ENCODE measurements at places on chromosomes 3 and 15.

- DNase-seq, result no peak
These were observed 32.6 kb downstream of the ABCC5 start for GRCh38 chr3:183984749-183985729.

- DNase-seq, result no peak
These were observed 42.4 kb upstream of the KY start for GRCh38 chr3:134693226-134693625.

DNA sequence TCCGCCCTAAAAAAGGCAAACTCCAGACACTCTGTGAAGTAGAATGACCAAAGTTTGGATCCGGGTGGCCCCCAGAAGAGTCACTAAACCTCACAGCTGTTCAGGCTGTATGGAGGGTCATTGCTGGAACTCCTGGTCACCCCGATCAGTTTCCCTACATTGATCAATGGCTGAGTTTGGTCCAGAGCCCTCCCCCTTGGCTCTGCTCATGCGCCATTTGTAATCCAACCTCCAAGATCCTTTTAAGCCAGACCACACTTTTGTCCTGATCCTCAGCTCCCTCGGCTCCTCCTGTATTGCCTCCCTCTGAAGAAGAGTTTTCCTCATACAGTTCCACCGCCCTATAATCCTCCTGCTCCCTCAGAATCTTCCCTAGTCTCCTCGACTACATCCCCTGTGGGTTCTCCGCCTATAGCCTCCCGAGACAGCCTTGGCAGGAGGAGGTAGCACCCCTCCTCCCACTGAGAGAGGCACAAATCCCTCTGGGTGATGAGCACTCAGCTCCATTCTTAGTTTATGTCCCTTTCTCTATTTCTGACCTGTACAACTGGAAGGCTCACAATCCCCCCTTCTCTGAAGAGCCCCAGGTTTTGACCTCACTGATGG is 42.2 kb downstream of the ZBTB11 start:
- DNase-seq, result no peak

- no peak for DNase-seq
These were observed 288.3 kb downstream of the ULK4 start for GRCh38 chr3:41673650-41674049.

GRCh38 chr3:46559091-46559704 is 6.9 kb downstream of the LRRC2 start:
- no peak for DNase-seq

DNA sequence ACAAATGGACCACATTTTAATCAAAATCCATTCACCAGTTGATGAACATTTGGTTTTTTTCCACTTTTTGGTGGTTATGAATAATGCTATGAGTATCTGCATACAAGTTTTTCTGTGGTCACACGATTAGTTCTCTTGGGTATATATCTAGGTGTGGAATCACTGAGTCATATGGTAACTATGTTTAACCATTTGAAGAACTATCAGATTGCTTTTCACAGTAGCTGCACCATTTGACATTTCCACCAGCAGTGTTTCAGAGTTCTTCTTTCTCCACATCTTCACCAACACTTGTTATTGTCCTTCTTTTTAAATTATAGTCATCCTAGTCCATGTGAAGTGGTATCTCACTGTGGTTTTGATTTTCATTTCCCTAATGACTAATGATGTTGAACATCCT is 33.3 kb upstream of the ATG7 start:
- no peak for DNase-seq

GRCh38 chr3:31232055-31233025 is 300.4 kb upstream of the STT3B start:
- DNase-seq, result peak; percentile 97

DNA sequence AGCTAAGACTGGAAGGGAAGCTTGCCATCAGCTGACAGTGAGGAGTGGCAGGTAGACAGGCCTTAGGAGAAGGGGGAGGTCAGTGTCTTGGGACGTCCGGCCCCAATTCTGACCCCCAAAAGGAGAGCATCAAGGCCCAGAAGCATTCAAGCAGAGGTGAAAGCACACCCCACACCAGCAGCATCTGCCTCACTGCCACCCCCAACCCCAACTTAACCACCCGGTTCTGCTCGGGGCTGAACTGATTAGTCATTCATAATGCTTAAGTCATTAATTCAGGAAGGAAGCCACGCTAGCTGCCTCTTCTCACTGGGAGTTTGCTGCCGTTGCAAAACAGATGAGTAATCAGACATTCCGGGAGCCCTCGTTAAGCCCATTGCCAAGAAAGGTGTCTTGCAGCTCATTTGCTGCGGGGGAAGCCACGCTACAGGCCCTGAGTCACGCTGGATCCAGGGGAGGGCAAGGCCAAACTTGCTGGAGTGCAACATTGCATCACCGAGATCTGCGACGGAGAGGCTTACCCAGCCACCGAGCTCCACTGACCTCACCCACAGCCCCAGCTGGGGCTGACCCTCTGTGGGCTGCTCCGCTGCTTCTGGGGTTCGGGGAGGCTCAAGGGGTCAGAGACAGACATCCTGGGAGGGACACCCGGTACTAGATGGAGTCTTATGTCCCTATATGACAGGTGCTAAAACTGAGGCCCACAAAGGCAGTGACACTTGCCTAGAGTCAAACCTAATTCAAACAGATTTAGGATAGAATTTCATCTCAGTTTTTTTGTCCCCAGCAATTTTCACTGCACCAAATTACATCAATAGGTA is 46.4 kb upstream of the HES1 start:
- peak; percentile 98 for DNase-seq

DNA sequence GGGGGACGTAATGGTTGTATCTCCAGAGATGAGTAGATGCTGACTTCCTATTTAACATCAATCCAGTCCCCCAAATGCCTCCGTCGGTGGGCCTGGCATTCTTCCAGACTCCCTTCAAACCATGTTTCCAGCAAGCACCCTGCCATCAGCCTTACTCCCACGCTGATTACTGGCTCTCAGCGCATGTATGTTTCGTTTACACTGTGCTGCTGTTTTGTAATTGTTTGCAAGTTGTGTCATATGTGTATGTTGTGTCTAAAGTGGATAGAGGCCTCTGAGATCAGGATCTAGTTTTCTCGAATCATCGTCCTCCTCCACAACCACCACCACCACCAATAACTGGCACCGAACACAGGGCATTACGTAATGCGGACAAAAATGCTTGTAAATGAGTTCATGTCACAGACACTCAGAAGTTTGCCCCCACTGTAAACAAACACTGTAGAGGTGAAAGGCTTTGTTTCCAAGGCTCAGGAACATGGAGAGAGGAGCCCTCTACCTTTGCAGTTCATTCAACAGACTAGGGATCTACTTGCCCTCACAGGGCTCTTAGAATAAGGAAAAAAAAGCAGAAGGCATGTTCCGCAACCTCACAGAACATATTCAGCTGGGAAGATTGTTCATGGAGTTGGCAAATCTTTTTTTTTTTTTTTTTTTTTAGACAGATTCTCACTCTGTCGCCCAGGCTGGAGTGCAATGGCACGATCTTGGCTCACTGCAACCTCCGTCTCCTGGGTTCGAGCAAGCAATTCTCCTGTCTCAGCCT is 46.1 kb upstream of the SEMA4B start:
- no peak for DNase-seq

DNA sequence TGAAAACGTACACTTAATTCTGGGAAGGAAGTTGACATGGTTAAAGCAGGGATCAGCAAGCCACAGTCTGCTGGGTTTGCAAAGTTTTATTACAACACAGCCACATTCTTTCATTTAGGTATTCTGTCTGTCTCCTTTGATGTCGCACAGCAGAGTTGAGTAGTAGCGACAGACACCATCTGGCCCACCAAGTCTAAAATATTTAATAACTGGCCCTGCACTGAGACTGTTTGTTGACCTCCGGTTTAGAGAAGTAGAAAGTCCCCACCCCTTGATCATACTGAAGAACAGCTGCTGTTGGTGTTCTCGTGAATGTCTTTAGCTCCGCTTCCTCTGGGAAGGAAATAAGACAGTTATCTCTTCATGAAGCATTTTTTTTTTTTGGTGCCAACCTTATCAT is 66.2 kb downstream of the MCTP2 start:
- DNase-seq, result peak; percentile 88

DNA sequence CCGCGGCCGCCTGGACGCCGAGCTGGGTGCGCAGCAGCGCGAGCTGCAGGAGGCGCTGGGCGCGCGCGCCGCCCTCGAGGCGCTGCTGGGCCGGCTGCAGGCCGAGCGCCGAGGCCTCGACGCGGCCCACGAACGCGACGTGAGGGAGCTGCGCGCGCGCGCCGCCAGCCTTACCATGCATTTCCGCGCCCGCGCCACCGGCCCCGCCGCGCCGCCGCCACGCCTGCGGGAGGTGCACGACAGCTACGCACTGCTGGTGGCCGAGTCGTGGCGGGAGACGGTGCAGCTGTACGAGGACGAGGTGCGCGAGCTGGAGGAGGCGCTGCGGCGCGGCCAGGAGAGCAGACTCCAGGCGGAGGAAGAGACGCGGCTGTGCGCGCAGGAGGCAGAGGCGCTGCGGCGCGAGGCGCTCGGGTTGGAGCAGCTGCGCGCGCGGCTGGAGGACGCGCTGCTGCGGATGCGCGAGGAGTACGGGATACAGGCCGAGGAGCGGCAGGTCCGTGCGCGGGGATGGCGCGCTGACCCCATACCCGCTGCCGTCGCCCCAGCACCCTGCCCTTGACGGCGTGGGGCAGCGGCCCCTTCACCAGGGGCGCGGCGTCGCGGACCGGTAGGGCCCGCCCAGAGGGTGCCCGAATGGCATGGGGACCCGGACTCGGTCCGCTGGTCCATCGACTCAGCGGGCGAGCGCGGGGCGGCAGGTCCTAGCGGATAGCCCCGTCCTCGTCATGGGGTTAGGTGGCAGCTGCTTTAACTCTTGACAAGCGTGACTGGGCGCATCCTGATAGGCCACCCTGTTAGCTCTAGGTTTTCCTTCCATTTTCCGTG is 848 bp downstream of the SYNM start:
- no peak for DNase-seq

- DNase-seq, result no peak
These were observed 3.3 kb upstream of the SLC38A3 start for GRCh38 chr3:50201573-50202315.

DNA sequence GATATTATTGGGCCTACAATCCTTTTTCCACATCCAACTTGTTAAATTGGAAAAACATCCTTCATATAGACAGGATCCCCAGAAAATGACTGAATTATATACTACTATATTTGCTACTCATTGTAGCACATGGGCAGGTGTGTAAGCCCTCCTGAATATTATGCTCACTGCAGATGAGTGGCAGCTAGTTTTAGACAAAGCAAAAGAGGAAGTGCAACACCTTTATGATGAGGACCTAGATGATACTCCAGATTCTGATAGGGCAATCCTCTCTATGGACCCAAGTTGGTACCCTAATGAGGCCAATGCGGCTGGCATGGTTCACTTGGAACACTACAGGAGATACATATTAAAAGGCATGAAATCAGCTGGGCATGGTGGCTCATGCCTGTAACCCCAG is 119.1 kb upstream of the PLCL2 start:
- no peak for DNase-seq

GRCh38 chr3:115470254-115470653 is 153.1 kb upstream of the GAP43 start:
- DNase-seq, result no peak

DNA sequence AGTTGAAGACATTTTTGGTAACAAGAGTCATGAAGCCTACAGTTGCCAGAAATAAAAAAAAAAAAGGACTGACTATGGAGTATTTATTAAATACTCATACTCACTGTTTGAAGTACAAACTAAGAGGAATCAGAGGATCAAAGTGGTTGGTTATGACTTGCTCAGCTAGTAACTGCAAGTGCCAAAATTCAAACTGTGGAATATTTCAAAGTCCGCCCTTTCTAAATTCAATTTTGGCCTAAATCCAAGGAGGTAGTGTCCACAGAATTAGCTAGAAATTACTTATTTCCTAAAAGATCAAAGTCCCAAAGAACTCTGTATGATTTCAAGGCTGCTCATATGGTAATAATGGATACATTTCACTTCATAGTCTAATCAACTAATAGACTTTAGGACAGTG is 274.5 kb downstream of the ZBTB20 start:
- no peak for DNase-seq

DNA sequence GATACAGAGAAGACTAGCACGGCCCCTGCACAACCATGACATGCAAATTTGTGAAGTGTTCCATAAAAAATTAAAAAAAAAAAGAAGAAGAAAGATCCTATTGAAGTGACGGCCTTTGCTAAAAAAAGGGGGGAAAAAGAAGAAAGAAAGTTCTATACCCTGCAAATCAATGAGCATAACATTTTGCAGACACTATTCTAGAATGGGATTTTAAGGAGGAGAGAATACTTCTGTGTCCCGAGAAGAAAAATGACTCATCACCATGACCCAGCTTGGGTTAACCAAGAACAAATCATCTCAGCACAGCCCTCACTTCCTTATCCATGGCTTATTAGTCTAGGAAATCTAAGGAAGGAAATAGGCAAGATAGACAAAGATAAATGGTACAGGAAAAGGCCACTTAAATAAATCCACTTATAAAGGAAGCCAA is 7.4 kb upstream of the SH3BP5 start:
- peak; percentile 12 for DNase-seq

DNA sequence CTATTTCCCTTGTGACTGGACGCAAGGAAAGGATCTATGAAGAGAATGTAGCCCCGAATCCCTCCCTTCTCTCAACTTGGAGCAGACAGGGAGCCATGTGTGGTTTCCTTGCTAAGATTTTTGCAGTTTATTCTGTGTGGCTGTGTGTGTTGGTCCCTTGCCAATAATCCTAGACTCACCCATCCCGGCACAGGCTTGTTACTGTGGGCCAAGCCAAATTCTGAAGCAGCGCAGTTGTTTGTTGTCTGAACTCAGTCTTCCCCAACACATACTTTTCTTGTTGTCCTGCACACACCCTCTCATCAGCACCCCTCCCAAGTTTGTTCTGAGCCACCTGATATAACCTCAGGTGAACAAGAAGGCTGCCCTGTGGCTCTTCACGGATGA is 193.3 kb upstream of the CTDSPL start:
- DNase-seq, result no peak

DNA sequence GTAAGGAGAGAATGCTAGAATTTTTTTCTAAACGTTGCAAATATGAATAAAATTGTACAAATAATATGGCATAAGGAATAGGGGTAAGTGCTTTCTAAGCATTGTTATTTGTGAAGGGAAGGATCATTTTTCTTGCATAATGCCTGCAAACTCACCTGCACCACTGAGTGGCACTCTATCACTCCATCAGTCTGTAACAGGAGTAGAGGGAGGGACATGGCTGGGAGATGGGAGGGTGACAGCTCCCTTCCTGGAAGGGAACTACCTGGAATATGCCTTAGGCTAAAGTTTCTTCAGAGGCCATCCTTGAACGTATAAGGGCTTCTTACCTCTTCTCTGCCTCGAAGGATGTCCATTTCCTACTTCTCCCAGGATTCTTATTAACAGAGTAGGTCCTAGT is 3.0 kb downstream of the NAALADL2 start:
- DNase-seq, result no peak

DNA sequence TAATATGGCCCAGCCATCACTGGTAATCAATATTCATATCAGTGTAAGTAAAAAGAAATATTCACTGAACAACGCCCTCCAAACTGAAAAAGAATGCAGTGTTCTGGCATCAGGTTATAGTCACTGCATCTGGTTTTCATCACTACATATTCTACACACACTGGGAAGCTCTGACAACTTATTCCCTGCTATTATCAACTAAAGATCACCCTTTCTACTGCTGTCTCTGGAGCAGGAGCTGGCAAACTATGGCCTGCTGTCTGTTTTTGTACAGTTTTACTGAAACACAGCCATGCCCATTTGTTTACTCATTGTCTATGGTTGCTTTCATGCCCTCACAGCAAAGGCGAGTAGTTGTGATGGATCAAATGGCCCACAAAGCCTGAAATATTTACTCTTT is 35.3 kb downstream of the TUBGCP4 start:
- no peak for DNase-seq

- DNase-seq, result no peak
These were observed 44.0 kb downstream of the CLSTN2 start for GRCh38 chr3:139978966-139979365.

GRCh38 chr15:42547918-42548248 is 710 bp downstream of the LRRC57 start:
- no peak for DNase-seq
